CD4-positive, alpha-beta T cell treated with Interleukin-15 for 1 hour (primary cell): ENCODE measurements at places on chromosomes 6 and 20.

GRCh38 chr20:39961637-39962244, 727.3 kb downstream of the MAFB start:
- no peak for DNase-seq

GRCh38 chr20:23656372-23656771, 18.6 kb upstream of the CST3 start:
- no peak for DNase-seq

- DNase-seq: no peak
These were observed 32.4 kb downstream of the AAR2 start for GRCh38 chr20:36268440-36269342.

DNA sequence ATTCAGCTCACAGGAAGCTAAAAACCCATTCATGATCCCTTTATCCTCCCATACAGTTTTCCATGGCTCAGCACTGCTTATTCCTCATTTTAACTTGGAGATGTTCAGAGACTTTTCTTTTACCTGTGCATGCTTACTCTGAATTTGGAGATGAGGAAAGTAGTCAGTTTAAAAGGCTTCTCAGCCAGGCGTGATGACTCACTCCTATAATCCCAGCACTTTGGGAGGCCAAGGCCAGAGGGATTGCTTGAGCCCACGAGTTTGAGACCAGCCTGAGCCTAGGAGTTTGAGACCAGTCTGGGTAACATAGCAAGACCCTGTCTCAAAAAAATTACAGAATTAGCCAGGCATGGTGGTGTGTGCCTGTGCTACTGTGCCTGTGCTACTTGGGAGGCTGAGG, 30.3 kb upstream of the TMEM217 start:
- no peak for DNase-seq

DNA sequence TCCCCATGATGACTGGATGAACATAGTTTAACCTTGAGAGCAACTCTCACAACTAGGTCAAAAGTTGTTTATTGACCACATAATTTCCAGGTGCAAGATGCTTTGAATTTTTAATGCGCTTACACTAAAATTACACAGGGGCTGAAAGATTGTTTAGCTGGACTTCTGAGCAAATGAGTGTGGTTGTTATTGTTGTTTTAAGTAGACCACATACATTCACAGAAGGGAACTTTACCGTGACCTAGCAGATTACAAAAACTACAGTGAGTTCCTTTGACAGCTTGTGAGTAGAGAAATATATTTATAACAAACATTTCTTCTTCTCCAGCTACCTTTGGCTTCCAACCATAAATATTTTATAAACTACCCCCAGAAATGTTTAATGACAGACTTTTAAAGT, 178.9 kb downstream of the UST start:
- no peak for DNase-seq

DNA sequence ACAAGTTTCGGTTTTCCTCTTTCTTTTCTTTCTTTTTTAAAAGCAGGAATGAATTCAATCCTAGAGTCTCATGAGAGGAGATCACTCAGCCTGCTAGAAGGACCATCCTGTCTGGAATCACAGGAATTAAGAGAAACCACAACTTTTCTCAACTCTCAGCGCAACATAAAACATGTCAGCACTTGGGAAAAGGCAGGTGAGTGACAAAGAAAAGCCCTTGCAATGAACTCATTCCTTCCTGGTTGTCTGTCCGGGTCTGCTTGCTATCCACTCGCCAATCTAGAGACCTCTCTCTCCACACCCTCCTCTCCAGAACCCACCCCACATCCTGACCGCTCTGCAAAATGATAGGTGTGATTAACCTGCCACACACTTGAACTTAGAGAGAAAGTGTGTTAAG, 253.8 kb downstream of the LY86 start:
- no peak for DNase-seq

- DNase-seq: no peak
These were observed 152.3 kb downstream of the ZFAND3 start for GRCh38 chr6:37971711-37972390.

- no peak for DNase-seq
These were observed 124.1 kb downstream of the PREX1 start for GRCh38 chr20:48703511-48704219.

DNA sequence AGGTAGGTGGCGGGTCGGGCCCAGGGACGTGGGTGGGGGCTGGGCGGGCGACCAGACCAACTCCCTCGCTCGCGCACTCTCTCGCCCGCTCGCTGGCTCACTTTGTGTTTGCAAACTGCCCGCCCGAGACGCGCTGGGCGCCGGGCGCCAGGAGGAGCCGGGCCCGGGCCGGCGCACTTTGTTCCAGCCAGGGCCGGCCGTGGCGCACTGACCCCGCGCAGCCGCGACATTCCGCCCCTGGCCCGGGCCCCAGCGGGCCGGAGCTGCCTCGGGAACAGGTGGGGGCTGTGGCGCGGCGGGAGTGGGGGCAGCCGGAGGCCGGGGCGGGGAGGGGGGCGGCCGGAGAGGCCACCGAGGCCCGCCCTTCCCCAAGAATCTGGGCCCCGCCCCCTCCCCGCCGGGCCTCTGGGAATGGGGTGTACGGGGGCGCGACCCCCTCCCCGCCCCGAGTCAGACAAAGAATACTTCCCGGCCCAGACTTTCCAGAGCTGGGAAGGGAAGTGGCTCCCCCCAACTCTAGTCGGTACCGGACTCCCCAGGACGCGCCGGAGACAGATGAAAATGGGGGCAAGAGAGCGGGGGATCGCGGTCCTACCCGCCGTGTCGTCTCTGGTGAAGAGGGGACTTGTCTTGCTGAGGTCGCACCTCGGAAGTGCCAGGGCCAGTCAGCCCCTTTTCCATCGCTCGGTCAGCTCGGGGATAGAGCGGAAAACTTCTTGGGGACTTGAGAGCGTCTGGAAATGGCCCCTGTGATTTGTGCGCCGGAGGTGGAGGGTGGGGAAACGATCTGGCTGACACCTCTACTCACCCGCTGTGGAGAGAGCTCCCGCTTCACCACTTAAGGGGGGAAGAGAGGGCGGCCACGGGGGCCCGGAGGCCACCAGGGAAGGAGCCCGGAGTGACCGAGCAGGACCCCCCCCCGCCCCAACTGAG, 951 bp downstream of the FOXP4 start:
- DNase-seq: peak; percentile 20

GRCh38 chr6:24966381-24966780, 30.6 kb upstream of the RIPOR2 start:
- no peak for DNase-seq

DNA sequence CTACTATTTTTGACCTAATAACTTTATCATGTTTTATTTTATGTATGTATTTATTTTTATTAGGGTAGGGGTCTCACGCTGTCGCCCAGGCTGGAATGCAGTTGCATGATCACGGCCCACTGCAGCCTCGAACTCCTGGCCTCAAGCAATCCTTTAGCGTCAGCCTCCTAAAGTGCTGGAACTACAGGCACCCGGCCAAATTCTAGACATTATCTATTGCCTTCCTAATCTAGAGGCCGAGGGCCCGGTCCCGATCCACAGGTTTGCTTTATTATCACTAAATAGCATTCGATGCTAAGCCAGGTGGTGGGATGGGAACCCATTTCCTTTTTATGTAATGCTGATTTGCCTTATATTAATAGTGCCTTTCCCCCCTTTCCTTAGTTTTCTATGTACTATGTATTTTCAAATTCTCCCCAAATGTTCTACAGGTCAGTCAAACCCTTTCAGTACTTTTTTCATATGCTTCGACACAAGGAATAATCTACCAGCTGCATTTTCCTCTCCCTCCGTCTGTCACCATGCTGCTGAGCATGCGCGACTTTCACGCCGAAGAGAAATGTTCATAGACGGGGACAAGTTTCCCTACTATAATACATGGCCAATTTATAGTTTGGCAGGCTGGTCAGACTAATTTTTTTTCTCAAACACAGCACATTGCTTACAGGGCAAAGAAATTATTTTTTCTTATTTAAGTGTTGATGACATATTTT, 6.4 kb downstream of the SERPINB6 start:
- no peak for DNase-seq

DNA sequence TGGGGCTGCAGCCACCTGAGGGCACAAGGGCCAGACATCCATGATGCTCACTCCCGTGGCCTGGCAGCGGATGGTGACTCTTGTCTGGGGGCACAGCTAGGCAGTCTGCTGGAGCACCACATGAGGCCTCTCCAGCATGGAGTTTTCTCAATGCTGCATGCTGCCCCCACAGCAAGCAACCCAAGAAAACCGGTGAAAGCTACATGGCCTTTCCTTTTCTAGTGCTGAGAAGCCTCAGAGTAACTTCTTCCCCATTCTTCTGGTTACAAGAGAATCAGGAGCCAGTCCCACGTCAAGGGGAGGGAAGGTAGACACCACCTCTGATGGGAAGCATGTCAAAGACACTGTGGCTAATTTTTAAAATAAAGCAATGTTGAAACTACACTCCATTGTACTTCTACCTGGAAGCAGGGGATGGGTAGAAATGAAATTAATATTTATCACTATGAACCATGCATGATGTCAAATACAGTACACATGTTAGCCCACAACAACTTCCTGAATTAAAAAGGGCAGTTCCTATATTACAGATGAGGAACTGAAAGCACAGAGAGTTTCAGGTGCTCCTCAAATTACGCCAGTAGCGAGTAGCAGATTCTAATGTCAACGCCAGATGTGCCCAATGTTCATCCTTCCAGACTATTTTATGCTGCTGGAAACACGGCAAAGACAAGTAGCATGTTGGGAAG, 101.5 kb downstream of the LAMP5 start:
- DNase-seq: no peak

DNA sequence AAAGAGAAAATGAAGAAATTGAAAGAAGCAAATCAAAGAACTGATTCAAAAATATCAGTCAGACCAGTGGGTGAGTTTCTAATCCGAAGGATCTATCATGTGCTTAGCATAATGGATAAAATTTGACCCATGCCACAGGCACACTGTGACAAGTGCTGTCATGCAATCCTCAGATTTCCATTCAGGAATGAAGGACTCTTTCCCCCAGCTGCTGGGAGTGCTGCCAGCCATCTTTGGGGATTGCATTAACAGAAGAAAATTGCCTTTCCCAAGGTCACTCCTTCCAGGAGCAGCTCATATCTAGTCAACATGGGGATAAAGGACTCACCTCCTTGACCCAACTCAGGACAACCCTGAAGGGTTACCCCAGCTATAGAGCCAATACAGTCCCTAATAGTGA, 316.7 kb upstream of the TBX18 start:
- DNase-seq: no peak

DNA sequence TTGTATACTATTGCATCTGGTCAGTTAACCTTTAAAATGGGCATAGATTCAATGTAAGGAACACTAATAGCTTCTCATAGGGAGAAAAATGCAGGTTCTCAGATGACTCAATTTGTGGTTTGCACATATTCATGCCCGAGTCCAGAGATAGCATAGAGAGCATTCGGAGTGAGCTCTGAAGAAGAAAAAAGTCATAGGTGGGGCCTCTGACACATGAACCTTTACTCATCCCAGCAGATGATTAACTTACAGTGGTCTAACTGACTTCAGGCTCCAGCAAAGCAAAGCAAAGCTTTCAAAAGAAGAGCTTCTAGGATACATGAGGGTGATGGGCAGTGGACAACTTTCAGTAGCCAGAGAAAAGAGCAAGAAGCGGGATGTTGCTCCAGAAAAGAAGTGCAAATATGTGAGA, 55.3 kb upstream of the BTN3A2 start:
- no peak for DNase-seq

DNA sequence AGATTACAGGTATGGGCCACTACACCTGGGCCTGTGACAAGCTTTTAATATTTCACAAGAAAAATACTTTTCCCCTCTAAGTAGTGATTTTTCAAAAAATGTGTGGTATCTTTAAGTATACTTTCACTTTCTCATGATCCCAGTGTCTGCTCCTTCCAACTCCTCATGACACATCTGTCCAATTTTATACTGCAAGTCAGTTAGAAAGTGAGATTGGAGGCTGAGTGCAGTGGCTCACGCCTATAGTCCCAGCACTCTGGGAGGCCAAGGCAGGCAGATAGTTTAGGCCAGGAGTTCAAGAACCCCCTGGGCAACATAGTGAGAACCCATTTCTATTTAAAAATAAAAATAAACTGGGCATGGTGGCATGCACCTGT, 20.2 kb downstream of the PIM1 start:
- DNase-seq: no peak

DNA sequence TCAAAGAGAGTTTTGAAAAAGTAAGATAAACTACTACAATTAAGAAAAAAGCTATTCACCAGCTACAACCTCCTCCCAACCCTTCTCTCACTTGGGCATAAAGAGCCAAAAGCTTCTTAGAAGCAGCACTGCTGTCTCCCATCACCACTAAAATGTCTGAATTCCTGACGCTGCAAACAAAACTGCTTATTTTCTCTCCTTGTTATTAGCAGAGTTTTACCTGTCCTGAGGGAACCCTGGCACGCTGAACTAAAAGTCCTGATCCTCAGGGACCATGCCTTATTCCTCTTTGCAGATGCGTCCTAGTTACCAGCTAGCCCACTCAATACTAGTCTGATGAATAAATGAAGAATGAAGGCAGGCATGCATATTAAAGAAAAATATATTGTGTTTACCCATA, 1.1 kb downstream of the HACE1 start:
- DNase-seq: no peak

GRCh38 chr6:112321941-112322424, 25.1 kb upstream of the RFPL4B start:
- DNase-seq: no peak

GRCh38 chr20:41087777-41088176, 49.6 kb upstream of the PLCG1 start:
- DNase-seq: no peak

- DNase-seq: no peak
These were observed 70.9 kb downstream of the SCAND1 start for GRCh38 chr20:35883336-35883777.

GRCh38 chr6:93123585-93123984, 295.8 kb downstream of the EPHA7 start:
- no peak for DNase-seq

DNA sequence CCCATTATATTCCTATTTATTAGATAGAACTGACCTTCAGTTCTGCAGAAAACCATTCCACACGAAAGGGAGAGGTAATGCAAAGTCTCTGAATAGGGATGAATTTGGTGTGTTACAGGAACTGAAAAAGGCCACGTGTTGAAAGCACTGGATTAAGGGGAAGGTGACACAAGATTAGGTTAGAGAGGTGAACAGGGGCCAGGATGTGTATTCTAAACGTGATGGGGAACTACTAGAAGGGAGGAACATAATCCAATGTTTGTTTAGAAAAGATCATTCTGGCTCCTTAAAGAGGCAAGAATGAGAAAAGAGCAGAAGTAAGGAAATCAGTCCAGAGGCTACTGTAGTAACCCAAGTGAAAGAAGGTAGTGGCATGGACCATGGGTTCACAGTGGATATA, 6.3 kb upstream of the ZKSCAN8 start:
- DNase-seq: no peak
